ENCODE measurements at places on chromosomes 2 and 18.

DNA sequence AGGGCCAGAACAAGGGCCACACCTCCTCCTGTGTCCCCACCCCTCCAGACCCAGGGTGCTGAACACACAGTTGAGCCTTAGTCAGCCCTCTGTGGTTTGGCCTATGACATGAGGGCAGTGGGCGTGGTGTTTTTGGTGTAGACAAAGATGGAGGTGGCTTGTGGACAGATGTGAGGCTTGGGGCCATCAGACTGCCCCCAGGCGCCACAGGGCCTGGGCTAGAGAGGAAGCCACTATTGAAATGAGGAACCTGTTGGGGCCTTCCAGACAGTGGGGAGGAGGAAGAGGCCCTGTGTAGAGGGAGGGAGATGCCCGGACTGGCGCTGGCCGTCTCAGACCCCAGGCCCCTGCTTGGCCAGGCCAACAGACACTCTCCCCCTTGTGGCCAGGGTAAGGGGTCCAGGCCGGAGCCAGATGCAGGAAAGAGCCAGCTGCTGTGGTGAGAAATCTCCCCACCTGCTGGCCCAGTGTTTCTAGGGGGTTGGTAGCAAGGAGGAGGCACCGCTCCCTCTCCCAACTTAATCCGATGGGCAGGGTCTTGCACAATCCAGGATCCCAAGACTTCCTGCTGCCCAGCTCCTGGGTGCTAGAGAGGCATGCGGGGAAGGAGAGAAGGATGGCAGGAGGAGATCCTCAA, 53.8 kb downstream of the SMAD7 start:
- no peak for DNase-seq

DNA sequence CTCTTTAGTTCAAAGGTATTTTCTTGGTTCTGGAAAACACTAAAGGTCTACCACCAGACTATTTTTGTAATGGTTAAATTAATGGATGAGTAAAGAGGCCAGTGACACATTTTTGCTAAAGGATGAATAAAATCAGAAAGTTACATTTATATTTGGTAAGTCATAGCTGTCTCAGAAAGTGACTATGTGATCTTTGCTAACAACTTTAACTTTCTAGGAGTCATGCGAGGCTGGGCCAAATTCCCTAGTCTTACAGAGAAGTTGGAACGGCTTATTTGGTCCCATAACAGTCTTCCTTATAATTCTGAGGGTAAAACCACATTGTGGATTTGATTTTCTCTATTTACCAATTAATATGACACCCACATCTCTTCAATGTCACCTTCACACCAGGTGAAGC, 198.1 kb downstream of the PDE1A start:
- no peak for DNase-seq

DNA sequence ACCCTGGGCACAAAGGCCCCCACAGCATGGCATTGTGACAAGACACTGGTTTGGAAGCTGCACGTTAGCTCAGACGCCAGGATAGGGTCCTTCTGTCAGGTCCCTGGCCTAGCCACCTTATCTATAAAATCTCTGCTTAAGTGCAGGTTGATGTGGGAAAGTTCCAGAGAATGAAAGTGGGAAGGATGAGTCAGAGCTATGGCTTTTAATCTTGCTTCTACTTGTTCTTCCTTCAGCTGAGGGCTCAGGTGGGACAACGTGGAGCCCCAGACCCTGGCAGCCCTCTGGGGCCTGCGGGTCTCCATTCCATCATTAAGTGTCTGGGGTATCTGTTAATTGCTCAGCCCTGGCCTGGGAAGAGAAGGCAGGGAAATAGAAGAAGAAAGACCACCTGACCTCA, 64.5 kb downstream of the CELF4 start:
- DNase-seq = no peak

DNA sequence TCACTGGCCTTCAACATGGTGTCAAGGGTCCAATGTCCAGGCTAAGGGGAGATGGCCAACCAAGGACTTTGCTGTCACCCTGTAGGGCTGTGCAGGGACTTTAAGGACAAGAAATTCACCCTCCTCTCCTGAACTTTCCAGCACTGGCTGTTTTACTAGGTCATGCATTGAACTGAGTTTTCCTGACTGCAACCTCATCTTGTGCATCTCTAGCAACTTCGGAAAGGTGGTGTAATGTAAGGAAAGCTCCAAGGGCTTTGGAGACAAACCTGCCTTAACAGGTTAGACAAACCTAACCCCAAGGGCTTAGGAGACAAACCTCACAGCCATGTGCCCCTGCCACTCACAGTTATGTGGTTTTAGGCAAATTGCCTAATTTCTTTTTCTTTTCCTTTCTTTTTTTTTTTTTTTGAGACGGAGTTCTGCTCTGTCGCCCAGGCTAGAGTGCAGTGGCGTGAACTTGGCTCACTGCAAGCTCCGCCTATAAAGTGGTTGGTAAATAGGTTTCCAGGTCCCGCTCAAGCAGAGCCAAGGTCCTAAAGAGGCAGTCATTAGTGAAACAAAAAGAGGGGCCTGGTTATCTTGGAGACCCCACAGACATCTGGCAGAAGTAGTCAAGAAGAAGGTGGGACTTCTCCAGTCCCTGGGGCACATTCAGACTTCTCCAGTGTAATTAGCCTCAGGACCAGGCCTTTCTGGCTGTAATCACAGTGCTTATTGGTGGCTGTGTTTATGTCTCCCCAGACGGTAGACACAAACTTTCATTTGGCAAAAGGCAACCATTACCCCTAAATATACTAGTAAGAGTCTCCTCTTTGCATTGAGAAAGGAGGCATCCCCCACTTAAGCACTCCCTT, 37.6 kb upstream of the PMAIP1 start:
- DNase-seq = no peak

DNA sequence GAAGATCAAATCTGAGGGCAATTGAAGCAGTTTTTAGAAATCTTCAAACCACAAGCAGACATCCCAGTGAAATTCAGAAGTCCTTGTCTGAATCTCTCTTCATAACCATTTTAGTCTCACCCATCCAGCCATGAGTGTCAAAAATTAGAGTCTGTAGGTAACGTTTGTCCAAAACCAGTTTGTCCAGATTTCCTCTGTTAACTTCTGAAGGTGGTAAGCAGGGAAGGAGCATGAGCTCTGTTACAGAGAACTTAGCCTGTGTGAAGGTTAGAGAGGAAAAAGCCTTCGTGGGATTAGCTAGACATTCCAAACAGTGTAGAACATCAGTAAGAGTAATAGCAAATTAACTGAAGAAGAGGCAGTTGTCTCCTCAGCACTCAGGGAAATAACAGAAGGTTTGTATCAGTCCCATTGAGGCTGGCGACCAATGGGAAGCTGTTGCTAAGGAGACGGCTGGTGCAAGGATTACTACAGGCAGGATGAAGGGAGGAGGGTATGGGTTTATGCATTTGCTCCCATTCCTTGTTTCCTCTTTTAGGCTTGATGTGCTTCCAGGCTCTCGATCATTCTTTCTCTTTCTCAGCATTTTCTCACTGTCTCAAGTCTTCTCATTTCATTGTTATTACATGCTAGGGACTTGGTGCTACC, 8.7 kb upstream of the GPR155 start:
- no peak for DNase-seq

DNA sequence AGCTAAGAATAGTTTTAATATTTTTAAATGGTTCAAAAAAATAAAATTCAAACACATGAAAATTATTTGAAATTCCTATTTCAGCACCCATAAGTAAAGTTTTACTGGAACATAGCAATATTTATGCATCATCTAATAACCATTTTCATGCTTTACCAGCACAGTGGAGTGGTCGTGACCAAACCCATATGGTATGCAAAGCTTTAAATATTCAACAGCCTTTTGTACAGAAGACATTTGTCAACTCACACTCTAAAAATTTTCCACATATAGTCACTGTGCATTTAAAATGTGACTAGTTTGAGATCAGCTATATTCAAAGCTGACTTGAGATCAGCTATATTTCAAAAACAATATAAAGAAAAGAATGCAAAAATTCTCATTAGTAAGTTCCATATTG, 46.2 kb downstream of the PUM2 start:
- no peak for DNase-seq

- no peak for DNase-seq
Measured at GRCh38 chr2:18402-19271, 27.7 kb downstream of the FAM110C start.

GRCh38 chr18:9638886-9639285, 24.5 kb upstream of the PPP4R1 start:
- DNase-seq = no peak

GRCh38 chr2:120258196-120258595, 5.5 kb downstream of the RALB start:
- DNase-seq = no peak

- no peak for DNase-seq
Measured at GRCh38 chr2:65344182-65344581, 88.2 kb downstream of the SPRED2 start.

DNA sequence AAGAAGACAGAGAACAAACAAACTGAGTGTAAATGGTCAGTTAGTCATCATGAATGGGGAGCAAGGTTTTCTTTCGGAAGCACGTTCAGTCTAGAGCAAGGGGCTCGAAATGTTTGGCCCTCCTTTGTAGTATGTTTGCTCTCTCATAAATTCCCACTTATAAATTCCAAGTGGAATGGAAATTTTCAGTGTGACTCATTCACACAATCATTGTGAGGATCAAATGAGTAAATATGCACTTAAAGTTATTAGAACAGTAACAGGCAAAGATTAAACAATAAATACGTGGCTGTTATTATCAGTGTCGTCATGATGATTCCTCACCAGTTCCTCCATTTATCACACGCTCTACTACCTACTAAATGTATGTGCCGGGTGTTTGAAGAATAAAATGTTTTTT, 10.5 kb downstream of the CNGA3 start:
- no peak for DNase-seq

DNA sequence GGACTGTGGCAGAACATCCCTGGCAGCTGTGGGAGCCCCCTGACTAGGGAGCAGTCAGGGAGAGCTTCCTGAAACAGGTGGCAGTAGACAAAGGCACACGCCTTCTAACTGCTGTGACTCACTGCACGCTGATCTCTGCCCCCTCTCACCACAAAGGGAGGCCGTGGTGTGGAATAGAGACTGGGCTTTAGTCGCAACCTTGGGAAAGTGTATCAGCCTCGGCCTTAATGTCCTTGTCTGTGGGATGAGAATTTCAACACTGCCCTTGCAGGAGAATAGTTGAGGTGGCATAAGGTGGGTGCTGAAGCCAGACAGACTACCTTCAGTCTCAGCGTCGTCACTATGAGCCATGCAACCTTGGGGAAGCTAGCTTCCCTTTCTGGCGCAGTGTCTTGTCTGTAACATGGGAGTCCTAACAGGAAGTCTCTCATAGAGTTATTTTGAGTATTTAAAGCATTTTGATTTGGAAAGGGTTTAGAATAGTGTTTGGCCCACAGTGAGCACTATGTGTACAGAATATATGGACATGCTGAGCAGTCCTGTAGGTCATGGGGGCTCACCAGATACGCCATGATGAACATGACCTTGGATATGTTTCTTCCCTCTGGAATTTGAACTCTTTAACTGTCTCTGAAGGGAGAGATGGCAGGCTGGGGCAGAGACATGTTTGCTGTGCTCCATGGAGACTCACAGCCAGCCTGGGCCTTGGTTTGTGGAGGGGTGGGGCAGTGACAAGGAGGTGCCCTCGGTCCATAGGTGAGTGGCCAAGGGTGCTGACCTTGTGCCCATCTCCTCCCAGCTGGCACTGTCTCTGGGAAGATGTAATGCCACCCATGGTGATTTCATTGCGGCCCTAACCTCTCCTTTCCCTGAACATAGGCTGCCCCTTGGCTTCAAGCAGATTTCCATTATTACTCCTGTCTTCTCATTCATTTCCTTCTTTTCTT, 29.5 kb upstream of the SMAD7 start:
- no peak for DNase-seq

DNA sequence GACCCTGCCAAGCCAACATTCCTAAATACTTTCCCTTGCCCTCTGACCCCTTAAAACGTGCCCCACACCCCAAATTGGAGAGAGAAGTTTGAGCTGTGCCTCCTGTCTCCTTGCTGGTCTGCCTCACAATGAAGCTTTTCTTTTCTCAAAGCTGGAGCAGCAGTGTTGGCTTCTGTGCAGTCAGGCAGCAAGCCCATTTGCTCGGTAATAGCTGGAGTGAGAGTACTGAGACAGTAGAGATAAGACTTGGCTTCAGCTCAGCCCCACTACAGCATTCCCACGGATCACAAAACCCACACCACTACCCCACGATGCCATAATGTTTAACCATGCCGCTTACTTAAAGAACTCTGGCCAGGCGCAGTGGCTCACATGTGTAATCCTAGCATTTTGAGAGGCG, 73.0 kb downstream of the NCAPH start:
- no peak for DNase-seq

GRCh38 chr2:33015421-33016142, 68.8 kb downstream of the LTBP1 start:
- DNase-seq = no peak

DNA sequence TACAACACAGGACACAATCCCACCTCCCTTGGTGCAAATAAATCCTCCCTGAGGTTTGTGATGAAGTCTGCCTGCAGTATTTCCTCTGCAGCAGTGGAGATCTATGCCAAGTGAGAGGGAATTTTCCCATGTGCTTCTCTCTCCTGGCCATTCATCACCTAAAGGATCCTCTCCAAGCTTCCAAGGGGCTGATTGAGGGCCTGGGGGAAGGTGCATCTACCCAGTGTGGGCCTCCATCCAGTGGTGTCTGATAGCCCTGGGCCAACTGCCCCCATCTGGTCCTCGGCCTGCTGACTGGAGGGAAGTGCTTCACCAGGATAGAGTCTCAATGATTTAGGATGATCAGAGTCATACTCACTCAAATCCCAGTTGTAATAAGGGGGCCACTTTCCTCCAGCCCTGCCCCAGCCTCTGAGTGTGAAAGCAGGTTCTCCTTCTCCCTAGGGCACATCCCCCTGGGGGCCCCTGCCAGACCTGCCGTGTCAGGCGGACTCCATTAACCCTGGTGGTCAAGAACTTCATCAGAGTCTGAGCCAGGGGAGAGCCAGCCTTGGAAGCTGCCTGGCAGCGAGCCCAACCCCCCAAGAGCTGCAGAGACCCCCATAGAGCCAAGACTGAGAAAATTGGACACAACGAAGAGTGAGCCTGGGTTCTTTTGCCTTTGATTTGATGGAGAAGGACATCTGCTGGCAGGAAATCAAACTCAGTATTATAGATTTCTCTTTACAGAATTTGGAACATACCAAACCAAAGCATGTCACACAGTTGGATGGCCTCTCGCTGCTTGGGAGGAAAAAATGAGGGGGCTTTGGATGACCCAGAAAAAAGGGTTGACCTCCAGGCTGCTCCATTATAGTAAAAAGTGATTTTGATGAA, 509.6 kb downstream of the CMPK2 start:
- DNase-seq = no peak

DNA sequence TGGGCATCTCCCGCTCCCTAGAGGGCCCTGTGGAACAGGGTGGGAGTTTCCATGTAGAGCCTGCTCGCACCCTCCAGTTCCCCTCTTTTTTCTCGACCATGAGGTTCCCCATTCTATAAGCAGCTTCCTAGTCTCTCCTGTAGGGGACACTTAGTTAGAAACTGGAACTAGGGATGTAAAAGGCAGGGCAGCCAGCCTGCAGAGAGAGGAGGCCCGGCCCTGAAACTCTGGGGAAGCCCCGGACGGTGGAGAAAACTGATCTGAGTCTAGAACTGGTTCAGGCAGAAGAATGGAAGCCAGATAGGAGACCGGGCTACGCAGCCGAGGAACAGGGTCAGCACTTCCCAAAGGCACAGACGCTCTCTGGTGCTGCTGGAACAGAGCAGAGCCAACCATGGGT, 51.6 kb upstream of the ATG16L1 start:
- DNase-seq = no peak
